ENCODE measurements at places on chromosomes 3 and 15. TPM values are rescaled to one million over a fixed set of nuclear protein-coding genes. Genes with fewer than 3 reads are reported as not detected.

DNA sequence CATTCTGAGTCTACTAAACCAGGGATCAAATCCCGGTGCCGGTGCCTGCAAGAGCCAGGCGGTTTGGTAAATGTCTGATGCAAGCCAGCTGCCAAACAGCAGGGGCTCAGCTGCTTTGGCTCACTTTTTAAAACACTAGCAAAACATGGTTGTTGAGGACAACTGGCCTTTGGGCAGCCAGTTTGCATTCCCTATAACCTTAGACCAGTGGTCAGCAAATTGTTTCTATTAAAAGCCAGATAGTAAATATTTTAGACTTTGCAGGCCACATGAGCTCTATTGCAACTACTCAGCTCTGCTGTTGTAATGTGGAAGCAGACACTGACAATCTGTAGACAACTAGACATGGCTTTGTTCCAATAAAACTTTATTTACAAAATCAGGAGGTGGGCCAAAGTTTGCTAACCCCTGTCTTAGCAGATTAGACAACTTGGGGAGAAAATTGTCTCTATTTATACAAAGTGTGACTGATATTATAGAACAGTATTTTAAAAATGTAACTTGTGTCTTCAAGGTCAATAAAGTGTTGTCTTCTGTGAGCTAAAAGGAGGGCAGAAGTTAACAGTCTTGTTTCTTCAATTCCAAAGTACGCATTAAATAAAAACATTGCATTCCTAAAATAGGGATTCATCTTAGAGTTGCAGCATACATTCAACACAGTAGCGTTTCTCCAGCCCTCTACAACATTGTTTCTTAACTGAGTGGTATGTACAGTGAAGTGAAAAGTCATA lies 67.6 kb downstream of the SSUH2 start:
- DNase-seq: no peak

DNA sequence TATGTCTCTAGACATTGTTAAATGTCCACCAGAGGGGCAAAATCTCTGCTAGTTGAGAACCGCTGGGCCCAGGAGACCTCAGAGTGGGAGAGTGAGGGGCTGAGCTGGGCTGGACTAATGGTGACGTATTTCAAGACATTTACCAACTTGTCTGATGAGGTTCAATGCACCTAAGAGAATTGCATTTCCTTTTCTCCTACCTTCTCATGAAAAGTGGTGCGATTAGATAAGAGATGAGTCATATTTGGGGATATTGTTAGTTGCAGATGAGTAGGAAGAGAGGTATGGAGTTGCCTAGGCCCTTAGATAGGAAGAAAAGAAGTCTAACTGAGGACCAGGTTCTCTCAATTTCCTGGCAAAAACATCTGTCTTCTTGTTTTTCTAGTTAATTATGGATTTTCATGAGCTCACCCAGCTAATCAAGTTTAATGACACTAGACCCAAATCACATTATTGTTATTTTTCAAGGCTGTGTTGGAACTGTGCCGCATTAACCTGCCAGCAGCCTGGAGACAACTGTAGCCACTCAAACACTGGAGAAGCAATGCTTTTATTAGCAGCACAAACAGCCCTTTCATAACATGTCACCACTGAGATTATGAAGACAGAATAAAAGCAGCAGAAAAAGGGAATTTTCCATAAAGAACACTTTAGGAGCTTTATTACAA lies 144.2 kb downstream of the PDCD6IP start:
- DNase-seq: no peak

- DNase-seq: peak; percentile 37
These were observed 607 bp upstream of the IMP3 start for GRCh38 chr15:75640483-75641178.

GRCh38 chr3:96213393-96213792 lies 601.0 kb upstream of the EPHA6 start:
- DNase-seq: no peak

GRCh38 chr3:87148020-87148419 lies 79.1 kb upstream of the CHMP2B start:
- DNase-seq: no peak

DNA sequence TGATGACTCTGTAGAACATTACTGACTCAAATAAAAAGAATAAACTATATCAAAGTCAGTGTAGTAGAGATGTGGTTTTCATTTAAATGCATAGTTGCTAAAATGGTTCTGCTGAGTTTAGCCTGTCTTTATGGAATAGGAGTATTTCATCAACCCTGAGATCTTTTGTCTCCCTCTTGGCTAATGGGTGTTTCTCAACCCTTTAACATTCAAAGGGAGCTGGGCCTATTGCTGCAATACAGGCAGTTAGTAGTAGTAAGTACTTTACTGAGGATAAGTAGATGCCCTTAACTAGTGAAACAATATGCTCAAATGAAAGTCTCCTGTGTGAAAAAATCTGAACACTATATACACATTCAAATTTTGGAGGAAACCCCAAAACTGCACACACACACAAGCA lies 184.7 kb upstream of the TTC14 start:
- no peak for DNase-seq

GRCh38 chr3:155368786-155369185 lies 75.3 kb upstream of the STRIT1 start:
- no peak for DNase-seq

GRCh38 chr3:61600195-61600594 lies 38.8 kb downstream of the PTPRG start:
- DNase-seq: no peak

DNA sequence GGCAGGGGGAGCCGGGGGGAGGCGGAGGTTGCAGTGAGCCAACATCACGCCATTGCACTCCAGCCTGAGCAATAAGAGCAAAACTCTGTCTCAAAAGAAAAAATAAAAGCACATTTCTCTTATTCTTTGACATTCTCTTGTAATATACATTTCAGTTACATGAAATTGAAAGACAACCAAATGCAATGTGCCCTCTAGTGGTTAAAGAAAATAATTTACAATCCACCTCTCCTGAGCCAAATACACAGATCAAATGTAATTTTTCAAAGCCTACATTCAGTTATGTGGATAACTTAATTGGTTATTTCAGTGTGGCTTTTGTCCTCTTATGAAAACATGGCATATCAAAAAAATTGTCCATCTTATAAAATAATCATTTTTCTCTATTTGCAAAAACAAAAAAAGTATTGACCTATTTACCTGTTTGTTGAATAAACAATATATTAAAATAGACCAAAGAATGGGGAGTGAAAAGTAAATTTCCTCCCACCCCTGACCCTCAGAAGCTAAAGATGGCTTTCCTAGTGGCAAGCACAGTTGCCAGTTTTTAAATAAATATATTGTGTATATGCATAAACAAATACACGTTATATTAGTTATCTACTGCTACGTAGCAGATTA lies 14.2 kb upstream of the U2SURP start:
- no peak for DNase-seq

Gene HDAC11
- total RNA-seq: 2.0 TPM

Gene LPP
- total RNA-seq: 16.5 TPM

Gene FAH
- 28.0 TPM for total RNA-seq

Gene RTP1
- total RNA-seq: not detected

Gene NCK1
- total RNA-seq: 31.2 TPM

Gene FMN1
- total RNA-seq: 0.48 TPM

Gene GRK7
- not detected for total RNA-seq

All from activated T-cell treated with anti-CD3 and anti-CD28 coated beads, Interleukin-2, amount 50 U/mL, for 4 hours (primary cell).